HuH-7 (cell line): ENCODE measurements at places on chromosomes 13 and 19.

GRCh38 chr13:36082396-36082795, 48.8 kb downstream of the DCLK1 start:
- DNase-seq = no peak

DNA sequence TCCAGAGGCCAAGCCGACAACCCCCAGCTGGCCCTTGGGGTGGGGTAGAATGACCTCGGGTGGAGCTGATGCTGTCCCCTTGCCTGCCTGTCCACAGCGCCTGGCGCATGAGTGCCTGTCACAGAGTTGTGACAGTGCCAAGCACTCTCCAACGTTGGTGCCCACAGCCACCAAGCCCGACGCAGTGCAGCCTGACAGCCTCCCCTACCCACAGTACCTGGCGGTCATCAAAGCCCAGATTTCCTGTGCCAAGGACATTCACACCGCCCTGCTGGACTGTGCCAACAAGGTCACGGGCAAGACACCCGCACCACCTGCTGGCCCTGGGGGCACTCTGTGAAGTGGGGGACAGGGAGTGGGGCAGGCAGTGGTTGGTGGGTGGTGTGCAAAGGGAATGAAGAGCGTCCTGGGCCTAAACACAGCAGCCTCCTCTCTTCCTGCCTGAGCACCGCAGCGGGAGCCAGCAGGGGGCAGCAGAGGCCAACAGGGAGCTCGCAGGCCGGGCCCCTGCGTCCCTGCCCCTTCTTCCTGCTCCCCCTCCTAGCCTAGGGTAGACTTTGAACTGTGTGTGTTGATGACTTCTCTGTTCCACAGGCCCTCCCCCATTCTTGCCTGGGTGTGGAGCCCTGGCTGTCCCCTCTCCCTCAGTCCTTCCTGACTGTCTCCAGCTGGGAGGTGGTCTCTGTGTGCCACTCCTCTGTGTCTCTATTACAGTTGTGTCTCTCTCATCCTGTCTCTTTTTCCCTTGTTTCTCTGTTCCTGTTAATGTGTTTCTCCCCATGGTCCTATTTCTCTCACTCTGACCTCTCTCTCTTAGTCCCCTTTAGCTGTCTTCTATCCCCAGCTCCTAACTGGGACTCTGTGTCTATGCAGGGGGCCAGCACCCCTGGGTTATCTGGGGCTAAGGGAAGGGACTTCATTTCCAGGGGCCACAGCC, 6.5 kb downstream of the MED29 start:
- DNase-seq = peak; percentile 97

- DNase-seq = no peak
Measured at GRCh38 chr13:47317356-47317755, 420.5 kb upstream of the HTR2A start.

DNA sequence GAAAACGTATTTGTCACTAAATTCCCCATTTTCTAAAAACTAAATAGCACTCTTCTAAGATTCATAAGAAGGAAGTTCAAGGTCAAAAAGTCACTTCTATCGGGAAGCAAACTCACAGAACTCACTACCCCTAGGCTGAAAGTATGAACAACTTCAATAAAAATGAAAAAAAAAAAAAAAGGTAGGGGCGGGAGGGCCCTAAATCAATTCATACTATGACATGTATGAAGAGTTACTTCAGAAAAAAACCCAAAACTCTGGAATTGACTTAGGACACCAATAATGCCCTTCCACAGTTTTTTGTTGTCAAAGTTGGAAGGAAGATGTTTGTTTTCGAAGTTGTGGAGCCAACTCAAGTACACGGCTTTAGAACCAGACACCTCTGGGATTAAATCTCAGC, 1.1 kb downstream of the SUCLA2 start:
- no peak for DNase-seq

GRCh38 chr19:51375504-51376221, 3.2 kb upstream of the NKG7 start:
- DNase-seq = no peak

GRCh38 chr19:47419789-47420188, 462 bp upstream of the MEIS3 start:
- DNase-seq = no peak

DNA sequence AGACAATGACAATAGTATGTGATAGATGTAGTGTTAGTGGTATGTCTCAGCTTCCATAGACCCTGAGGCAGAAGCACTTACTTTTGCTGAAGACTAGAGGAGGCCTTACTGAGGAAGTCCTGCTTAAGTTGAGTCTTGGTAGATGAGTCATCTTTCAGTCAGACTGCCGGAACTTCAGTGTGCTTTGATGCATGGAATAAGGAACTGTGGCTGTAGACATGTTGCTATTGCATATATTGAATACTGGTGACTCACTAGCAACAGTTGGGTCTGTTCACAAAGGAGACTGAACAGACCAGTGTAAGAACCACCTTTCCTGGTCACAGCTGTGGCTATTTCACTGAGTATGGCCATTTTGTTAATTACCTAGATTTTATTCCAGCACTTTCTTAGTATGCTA, 1000.6 kb downstream of the OLFM4 start:
- no peak for DNase-seq

DNA sequence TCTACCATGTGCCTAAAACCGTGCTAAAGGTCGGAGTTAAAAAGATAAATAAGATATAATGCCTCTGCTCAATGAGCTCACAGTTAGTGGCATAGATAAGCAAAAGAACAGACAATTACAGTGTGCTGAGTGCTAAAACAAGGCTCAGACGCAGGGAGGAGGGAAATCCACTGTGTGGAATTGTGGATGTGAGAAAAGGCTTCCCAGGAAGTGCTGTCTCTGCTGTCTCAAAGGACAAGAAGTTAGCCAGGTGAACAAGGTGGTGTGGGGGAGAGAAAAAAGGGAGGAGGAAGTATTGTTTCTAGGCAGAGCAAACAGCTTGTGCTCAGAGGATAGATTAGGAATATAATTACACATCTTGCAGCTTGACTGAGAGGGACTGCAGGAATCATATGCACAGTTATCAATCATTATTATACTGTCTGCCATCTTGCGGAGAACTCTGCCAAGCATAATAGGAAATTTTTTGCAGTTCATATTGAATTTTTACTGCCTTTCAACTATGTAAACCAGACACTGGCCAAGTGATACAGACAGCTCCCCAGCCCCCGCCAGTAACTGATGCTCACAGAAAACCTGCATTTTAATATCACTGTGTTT, 9.3 kb downstream of the C13orf42 start:
- no peak for DNase-seq

GRCh38 chr19:3057275-3057714, 5.0 kb downstream of the TLE5 start:
- no peak for DNase-seq

DNA sequence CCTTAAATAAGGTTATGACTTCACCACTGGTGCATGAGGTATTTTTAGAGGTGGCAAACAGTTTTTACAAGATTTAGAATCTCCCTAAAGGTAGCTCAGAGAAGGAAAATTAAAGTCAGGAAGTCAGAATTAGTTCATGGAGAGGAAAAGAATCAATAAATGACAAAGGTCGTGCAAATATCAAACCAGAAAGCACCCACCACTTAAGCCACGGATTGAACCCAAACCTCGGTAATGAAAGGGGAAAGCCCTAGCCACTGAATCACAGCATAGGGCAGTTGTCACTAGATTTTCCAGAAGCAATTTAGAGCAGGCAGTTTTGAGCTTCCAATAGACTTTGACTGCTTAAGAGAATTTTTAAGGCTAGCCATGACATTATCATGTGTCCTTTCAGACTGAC, 1590.4 kb downstream of the SLITRK1 start:
- no peak for DNase-seq

GRCh38 chr19:4429771-4430171, 27.3 kb downstream of the CHAF1A start:
- no peak for DNase-seq

DNA sequence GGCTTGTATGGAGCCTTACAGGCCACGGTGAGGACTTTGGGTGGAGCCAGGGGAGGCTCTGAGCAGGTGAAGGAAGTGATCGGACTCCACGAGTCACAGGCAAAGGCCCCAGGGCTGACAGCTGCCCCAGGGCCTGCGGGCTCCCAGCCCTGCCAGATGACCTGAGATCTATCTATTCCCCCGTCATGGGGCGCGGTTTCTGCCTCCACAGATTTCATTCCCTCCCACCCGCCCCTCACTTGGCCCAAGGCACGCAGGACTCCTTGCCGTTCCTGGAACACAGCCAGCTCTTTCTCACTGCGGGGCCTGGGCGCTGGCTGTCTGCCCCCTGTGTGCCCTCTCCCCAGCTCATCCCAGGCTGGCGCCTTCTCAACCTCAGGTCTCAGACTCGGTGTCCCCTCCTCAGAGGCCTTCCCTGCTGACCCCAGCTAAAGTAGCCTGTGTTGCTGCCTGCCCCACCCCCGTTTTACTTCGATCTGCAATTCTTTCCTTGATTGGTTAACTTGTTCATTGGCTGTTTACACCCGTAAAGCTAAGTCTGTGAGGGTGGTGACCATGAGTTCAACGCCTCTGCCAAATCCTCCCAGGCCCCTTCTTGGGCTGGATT, 13.9 kb upstream of the PAK4 start:
- no peak for DNase-seq
